ENCODE measurements at places on chromosomes 1 and 21. TPM values are rescaled to one million over a fixed set of nuclear protein-coding genes. Genes with fewer than 3 reads are reported as not detected.

DNA sequence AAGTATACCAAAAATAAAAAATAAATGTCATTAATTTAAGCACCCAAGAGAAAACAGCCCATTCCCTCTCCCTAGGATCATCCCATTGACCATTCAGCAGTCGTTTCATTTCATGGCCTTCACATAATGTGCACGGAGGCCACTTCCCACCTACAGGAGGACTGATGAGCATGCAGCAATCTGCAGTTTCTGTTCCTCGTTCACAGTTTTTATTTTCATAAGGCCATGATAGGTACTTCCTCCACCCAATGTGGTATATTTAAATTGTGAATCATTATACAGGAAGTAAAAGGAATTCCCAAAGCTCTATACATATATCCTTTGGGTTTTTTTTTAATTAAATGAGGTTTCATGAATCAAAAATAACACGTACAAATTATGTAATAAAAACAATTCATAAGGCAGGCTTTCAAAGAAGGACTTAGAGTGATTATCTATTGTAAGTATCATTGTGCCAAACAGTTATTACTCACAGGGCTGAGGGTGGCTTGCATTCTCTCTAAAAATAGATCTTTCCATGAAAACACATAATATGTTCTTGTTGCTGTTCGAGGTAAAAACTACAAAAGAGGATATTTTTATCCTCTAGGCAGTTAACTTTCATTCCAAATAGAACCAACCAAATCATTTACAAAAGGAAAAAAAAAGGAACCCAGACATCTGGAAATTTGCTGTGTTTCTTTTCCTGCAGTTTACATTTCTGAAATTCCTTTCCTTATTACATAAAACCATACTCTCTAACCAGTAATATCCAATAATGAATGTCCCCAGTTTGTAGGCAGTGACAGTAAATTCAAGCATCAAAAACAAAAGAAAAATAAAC lies 27.5 kb upstream of the SLC44A3 start:
- ATAC-seq, result peak; percentile 80

Gene GDAP2
- 34.9 TPM for total RNA-seq

Gene OPTC
- total RNA-seq, result not detected

DNA sequence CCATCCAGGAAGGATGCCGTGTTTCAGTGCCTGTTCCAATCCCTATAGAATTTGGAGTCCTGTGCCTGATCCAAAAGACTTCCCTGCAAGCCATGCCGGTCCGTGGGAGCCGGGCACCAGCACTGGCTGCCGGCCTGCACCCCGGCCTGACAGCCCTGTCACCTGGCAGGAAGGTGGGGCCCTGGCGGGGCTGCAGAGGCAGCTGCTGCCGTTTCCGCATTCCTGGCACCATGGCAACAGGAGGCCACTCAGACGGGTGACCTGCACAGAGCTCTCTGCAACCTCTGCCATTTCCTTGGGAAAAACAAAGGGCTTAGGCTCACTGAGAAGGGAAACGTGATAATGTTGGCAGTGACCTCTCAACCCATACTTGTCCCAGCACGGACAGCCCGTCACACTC lies 63.2 kb upstream of the TMEM51 start:
- peak; percentile 51 for ATAC-seq

GRCh38 chr1:111943846-111944749 lies 45.4 kb downstream of the KCND3 start:
- ATAC-seq, result no peak

Gene GSTM5
- total RNA-seq, result 9.2 TPM

GRCh38 chr1:24387636-24388175 lies 25.9 kb downstream of the STPG1 start:
- no peak for ATAC-seq

Gene CFHR4
- total RNA-seq, result not detected

Gene CAPN2
- total RNA-seq, result 174 TPM

Gene MROH7
- total RNA-seq, result 19.3 TPM

GRCh38 chr1:155947741-155948140 lies 6.3 kb downstream of the RXFP4 start:
- no peak for ATAC-seq

GRCh38 chr1:22121421-22121911 lies 21.4 kb downstream of the WNT4 start:
- no peak for ATAC-seq

Gene NKAIN1
- not detected for total RNA-seq

- ATAC-seq, result peak; percentile 64
Measured at GRCh38 chr1:112508278-112509004, at the start of gene WNT2B. Gene WNT2B, plus strand, starts transcription at chr1:112508965. Its CDS starts 298 bp downstream, at chr1:112509263.
